Brain (organoid and tissue), 16 donors: ENCODE measurements at places on chromosomes 5 and 9. TPM values are rescaled to one million over a fixed set of nuclear protein-coding genes. Genes with fewer than 3 reads are reported as not detected.

Gene MCTP1
- polyA plus RNA-seq, result 1.6 TPM

DNA sequence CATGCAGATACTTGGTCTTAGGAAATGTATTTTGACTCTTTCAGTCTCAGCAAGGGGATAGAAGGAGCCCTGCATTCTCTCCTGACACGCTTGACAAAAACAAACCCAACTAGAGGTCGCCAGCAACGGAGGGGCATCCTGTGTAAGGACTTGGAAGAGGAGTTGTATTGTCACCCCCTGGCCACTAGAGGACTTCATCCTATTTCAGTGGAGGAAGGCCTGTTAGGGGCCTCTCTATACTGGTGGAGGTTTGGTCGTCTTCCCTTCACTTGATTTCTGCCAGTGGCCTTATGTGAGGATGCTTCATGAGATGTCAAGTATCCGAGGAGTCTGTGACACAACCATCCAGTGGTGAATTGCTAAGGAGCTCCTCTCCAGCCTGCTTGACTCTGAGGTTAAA lies 122.8 kb upstream of the STC2 start:
- DNase-seq, result no peak

Gene ORM2
- 0.49 TPM for polyA plus RNA-seq

Gene PTPA
- polyA plus RNA-seq, result 334 TPM

Gene ACER2
- polyA plus RNA-seq, result 4.1 TPM

- DNase-seq, result no peak
Measured at GRCh38 chr5:124110942-124111341, 599.0 kb downstream of the CSNK1G3 start.

DNA sequence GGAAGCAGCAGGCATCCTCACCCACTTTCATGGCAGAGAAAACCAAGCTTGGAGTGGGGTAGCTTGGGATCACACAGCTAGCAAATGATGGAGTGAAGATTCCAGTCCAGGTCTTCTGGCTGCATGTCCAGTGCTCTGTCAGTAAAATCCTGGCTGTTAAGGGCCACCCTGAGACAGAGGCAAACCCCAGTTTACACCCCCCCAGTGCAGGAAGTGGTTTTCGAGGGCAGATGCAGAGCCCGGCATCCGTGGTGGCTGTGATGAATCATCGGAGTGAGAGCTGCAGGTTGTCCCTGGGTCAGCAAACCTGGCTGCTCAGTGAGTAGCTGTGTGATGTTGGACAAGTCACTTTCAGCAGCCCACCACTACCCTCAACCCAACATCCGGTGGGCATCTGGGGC lies 115.4 kb downstream of the RGS3 start:
- no peak for DNase-seq

Gene IGFBPL1
- 218 TPM for polyA plus RNA-seq

GRCh38 chr5:169494941-169495548 lies 88.5 kb upstream of the SPDL1 start:
- DNase-seq, result no peak

GRCh38 chr5:67098656-67099055 lies 97.9 kb downstream of the CD180 start:
- DNase-seq, result no peak

DNA sequence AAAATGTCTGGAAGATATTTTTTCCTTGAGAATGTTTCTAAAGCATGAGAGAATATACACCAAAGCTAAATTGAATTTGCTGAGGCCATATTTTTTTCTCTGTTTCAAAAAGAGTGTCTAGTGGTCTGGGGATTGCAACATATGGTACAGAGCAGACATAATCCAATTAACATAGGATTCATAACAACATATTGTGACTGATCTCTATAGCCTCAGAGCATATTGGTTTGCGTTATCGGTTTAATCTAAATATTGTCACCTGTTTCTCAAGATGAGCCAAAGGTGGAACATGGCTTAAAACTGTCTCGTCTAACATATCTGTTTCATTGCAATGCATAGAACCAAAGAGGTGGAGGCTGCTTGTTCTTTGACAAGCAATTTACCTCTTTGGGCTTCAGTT lies 3.9 kb downstream of the PPP3R2 start:
- DNase-seq, result no peak

Gene PCDHA2
- 0.15 TPM for polyA plus RNA-seq

Gene MEF2C
- polyA plus RNA-seq, result 9.8 TPM

- no peak for DNase-seq
Measured at GRCh38 chr5:107303171-107303968, 367.4 kb downstream of the EFNA5 start.

GRCh38 chr5:40383749-40384651 lies 295.7 kb upstream of the PTGER4 start:
- no peak for DNase-seq

- DNase-seq, result no peak
Measured at GRCh38 chr5:110038297-110038997, 348.7 kb downstream of the MAN2A1 start.

DNA sequence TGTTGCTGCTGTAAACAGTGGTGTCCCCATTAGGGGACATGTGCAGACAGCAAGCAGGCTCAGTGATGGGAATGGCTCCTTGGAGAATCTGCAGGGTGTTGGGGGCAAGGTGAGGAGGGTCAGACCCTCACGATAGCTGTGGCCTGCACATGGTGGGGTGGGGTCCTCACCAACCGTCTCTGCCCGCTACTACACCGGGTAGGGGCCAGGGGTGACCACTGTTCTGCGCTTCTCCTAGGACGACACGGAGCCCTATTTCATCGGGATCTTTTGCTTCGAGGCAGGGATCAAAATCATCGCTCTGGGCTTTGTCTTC lies 4.9 kb downstream of the CACNA1B start:
- no peak for DNase-seq

GRCh38 chr9:97938081-97938644 lies at the start of gene HEMGN:
TSS of gene HEMGN (minus strand) at chr9:97938172. CDS start at chr9:97938136, 36 bp downstream.
- no peak for DNase-seq

DNA sequence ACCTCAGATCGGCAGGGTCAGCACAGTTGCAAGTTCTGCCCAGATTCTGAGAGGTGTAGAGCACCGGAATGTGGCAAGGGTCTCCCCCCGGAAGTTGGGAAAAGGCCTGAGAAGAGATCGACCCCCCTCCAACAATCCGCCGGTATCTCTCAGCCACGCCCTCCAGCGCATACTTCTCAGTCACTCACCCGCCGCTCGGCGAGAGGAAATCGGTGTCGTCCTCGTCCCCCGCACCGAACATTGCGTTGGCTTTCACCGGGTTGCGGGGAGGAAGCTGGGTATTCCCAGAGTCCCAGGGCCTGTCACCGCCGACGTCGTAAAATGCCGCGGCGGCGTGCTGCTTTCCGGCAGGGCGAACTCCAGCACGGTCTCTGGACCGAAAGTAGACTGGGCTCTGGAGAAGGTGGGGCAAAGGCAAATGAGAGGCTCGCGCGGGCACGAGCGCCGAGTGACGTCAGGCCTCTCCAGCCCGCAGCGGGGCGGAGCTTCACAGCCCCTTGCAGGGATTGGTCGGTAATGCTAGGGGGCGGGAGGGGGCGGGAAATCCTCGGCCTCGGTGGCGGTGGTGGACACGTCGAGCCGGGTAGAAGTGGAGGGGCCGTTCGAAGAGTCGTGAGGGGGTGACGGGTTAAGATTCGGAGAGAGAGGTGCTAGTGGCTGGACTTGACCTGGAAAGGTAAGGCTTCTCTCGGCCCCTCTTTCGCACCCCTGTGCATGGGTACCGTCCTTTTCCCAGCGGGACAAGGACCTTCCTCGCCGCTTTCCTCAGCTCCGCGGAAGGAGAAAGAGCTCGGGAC lies at the start of the genes FKBP15 and SLC31A1:
TSS of gene FKBP15 (minus strand) at position 275 of the 797 bp plus-strand sequence. CDS start at position 241, 34 bp downstream.
TSS of gene SLC31A1 (plus strand) at position 542 of the 797 bp plus-strand sequence. CDS start 34,605 bp downstream, outside the sequence.
- DNase-seq, result peak; percentile 99

Gene TERT
- 0.36 TPM for polyA plus RNA-seq

GRCh38 chr5:173245319-173246134 lies 10.5 kb upstream of the NKX2-5 start:
- peak; percentile 55 for DNase-seq

- DNase-seq, result no peak
Measured at GRCh38 chr5:51651889-51652288, 268.6 kb downstream of the ISL1 start.

DNA sequence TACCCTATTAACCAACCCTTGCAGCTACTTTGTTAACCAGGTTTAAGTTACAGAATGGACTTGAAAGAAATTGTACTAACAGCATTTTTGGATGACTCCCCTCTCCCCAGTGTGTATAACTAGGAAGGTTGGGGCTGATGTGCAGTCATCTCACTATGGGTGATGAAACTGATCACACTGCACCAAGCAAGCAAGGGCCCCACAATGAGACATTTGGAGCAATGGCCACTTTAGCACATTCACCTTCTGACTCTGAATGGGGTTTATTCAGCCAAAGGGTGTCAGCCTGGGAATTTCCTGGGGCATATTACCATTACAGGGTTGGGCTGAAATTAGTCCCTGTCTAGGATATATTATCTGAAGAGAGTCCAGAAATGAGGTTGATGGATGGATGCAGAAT lies 18.7 kb upstream of the CYFIP2 start:
- DNase-seq, result no peak

Gene ZBED3
- 13.8 TPM for polyA plus RNA-seq

- no peak for DNase-seq
Measured at GRCh38 chr9:95092262-95093072, 225.0 kb downstream of the FANCC start.

Gene GLDC
- polyA plus RNA-seq, result 5.1 TPM

Gene HAVCR2
- 2.8 TPM for polyA plus RNA-seq

Gene PRLR
- 0.07 TPM for polyA plus RNA-seq

Gene IFNA21
- polyA plus RNA-seq, result not detected

Gene CTXN3
- polyA plus RNA-seq, result 3.0 TPM

DNA sequence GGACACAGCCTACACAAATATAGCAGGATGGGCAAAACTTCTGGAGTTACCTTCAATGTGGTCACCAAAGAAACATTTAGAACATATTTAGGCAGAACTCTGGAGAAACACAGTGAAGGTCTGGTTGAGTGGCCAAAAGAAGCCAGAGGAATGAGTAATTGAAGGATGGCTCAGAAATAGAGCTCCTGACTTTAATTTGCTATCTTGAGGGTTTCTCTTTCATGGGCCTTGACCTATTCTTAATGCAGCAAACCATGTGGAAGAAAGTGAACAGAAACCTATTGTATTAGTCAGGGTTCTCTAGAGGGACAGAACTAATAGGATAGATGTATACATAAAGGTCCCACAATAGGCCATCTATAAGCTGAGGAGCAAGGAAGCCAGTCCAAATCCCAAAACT lies 650.5 kb downstream of the ACTL7B start:
- no peak for DNase-seq

Gene SPINK1
- polyA plus RNA-seq, result not detected

GRCh38 chr5:56492812-56493211 lies 259.7 kb upstream of the ANKRD55 start:
- no peak for DNase-seq

- DNase-seq, result no peak
Measured at GRCh38 chr5:157080286-157080685, 21.4 kb upstream of the HAVCR1 start.

- no peak for DNase-seq
Measured at GRCh38 chr5:78600687-78601414, 47.7 kb downstream of the LHFPL2 start.

Gene PCDHA8
- polyA plus RNA-seq, result 0.22 TPM

GRCh38 chr9:19397845-19398244 lies 11.0 kb upstream of the ACER2 start:
- no peak for DNase-seq

- no peak for DNase-seq
Measured at GRCh38 chr9:36451949-36452348, 51.9 kb upstream of the RNF38 start.
